ENCODE measurements at places on chromosomes 13 and 19.

GRCh38 chr13:60347174-60347573 lies 49.8 kb upstream of the TDRD3 start:
- no peak for DNase-seq

DNA sequence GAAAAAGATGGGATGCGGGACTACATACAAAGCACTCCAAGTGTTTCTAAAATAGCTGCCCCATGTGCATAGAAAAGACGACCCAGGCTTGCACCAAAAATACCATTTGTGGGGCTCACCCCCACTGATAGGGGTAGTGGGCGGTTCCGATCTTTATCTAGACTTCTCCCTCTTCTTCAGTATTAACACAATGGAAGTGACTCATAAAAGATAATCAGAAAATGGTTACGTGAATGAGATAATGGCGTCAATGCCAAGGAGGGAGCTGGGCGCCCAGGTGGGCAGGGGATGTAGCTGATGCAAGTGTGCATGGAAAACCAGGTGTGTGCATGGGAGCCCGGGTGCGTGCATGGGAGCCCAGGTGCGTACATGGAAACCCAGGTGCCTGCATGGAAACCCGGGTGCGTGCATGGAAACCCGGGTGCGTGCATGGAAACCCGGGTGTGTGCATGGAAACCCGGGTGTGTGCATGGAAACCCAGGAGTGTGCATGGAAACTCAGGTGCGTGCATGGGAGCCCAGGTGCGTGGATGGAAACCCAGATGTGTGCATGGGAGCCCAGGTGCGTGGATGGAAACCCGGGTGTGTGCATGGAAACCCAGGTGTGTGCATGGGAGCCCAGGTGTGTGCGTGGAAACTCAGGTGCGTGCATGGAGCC lies 32.7 kb downstream of the LAMP1 start:
- no peak for DNase-seq

DNA sequence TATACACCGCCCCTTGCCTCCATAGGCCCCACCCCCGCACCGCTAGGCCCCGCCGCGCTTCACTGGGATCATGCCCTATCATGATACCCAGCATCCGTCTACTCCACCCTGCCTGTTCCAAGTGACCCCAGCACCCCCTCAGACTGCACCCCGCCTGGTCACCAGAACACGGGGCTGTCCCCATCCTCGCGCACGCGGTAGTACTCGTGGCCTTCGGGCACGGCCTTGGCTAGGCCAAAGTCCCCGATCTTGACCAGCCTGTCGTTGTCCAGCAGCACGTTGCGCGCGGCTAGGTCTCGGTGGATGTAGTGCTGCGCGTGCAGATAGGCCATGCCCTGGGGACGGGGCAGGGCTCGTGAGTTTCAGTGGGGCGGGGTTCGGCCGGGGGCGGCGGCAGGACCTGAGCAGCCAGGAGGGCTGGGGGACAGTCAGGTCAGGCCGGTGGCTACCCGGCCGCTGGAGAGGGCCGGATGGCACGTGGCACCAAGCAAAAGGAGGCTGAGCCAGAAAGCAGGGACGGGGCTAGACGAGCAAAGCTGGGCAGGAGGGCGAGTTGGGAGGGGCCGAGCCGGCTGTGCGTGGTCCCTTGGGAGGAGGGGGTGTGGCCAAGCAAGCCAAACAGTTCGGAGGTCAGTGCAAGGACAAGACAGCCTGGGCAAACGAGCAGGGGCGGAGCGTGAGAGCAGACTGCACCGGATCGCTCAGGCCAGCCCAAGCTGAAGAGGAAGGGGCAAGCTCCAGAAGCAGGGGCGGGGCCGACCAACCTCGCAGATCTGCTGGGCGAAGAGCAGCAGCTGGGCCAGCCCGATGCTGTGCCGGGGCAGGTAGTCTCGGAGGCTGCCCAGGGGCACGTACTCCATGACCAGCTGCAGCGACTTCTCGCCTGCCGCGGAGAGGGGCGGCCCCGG lies 13.6 kb upstream of the ICAM3 start:
- no peak for DNase-seq

GRCh38 chr19:6768236-6768785 lies 1.1 kb upstream of the SH2D3A start:
- no peak for DNase-seq

GRCh38 chr19:3343619-3344502 lies 22.5 kb upstream of the NFIC start:
- DNase-seq = peak; percentile 77

- no peak for DNase-seq
These were observed 27.0 kb upstream of the F2RL3 start for GRCh38 chr19:16861834-16862233.

DNA sequence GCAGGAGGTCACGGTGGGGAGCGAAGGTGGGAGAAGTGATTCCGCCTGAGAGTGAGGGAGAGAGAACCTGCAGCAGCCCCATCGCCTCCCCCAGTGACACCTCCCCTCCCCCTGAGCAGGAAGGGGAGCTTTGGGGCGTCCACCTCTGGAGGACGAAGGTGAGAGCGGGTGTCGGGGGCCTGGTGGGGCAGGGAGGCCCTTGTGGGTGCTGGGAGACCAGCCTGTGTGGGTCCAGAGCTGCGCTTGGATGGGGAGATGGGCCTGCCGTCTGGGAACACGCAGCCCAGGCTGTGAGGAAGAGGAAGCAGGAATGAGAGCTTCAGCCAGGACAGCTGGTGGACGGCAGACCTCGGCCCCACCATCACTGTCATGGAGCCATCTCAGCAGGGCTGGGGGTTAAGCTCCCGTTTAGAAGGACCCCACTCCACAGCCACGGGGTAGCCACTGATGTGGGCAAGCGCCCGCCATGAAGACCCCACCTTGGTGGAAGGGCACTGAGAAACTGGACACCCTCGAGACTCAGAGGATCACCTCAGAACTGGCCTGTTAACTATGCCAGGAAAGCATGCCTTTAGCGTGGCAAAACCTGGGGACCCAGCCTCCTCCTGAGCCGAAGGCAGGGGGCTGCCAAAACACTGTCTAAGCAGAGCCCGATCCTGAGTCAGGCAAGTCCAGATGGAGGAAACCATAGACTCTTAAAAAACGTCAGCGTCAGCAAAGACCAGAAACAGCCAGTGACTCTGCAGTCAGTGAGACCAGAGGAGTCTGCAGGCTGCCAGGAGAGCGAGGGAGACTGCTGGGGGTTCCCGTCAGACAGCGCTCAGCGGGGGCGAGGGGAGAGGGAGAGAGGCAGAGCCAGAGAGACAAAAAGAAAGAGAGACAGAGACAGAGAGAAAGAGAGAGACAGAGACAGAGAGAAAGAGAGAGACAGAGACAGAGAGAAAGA lies 6.4 kb upstream of the PROZ start:
- peak; percentile 18 for DNase-seq

DNA sequence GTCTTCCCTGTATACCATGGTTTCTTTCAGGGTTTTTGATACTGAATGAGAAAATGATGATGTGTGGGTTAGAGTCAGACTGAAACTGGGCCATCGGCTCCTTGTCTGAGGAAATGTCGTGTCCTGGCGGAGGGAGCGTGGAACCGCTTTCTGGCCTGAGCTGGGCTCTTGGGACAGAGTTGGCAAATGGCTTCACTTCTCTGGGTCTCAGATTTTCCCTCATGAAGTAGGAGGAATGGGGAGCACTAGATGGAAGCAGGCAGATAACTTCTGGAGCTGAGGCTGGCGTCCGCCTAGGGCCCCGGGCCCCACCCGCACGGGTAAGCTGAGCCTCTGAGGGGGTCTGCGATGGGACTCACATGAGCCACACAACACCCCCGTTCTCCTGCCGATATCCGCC lies 133.3 kb upstream of the WASF3 start:
- no peak for DNase-seq

DNA sequence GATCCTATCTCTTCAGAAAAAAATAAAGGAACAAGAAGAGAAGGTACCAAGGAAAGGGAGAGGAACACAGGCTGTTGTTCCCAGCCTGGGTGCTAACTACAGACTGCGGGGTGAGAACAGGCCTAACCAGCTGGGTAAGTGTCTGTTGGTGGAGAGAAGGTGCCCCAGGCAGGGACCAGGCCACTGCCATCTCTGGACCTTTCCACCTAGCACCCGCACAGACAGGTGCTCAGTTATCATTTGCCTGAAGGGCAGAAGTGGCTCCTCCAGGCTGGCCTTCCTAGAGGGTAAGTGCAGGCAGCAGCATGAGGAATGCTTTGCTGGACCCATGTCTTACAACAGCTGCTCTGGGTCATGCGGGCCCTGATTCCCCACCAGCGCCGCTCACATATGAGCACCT lies 10.1 kb downstream of the DNMT1 start:
- no peak for DNase-seq

DNA sequence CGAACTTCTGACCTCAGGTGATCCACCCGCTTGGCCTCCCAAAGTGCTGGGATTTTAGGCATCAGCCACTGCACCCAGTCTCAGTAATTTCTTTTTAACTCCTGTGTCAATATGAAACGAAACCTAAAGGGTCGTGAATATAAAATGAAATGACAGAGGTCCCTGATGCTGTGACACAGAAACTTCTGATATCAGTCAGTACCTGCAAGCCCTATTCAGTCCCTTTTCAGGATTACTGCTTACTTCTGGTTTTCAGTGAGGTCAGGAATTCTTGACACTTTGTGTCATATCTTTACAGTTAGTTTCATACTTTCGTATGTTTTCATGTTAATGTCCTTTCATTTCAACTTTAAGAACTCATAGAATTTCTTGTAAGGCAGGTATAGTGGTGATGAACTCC lies 58.7 kb downstream of the RNF17 start:
- DNase-seq = no peak

GRCh38 chr13:40777166-40777808 lies 6.3 kb upstream of the MRPS31 start:
- DNase-seq = peak; percentile 49

- DNase-seq = peak; percentile 65
These were observed 74.5 kb upstream of the RAP2A start for GRCh38 chr13:97359181-97360057.

DNA sequence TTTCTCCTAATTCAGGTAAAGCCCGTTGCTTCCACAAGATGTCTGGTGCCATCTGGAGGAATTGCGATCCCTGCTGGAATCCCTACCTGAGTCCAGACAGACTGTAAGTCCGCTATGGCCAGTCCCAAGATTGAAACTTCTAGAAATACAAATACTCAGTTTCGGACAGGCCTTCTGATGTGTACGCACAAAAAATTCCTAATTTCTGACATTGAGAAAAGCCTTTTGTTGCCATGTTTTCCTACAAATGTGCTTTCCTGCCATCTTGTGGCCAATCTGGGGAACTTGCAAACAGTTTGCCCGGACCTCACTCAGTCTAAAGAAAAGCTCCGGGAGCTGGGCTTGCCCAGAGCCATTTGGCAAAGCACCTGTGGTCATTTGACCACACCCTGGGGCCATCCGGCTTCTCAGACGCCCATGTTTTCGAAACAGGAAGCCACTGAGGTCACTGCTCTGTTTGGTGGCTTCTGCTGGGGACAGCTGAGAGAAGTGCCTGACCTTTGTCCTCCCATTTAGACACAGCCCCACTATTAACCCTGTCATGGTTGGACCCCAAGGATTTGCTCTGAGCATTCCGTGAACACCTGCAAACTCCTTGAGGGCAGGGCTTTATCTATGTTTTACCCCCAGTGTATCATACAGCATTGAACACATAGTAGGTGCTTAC lies 79.4 kb downstream of the SLC15A1 start:
- DNase-seq = peak; percentile 67

DNA sequence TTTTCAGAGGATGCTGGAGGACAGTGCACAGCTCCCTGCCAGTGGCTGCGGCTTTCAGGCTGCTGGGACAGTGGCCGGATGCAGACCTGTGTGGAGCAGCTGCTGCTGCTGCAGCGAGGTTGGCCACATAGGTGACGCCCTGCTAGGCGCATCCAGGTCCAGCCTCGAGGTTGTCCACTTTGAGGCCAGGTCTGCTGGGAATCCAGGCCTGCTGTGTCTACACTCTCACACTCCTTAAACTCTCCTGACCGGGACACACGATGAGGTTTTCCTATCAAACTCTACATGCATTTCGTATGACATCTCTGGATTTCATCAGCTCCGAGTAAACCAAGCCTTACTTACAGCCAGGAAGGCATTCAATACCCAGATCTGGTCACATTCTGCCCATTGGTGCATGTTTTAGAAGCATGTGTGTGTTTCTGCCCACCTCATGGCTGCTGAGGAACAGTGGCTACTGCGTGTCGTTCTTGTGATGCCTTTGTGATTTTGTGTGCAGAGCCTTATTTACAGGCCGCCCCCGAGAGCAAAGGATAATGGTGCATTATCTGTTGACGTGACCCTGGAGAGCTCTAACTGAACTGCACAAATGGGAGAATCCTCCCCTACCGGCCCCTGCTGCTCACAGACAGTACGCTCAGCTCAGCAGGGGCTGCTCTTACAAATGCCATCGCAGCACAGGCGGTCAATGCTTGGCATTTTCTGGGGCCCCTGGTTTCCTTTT lies 12.3 kb upstream of the MCF2L start:
- no peak for DNase-seq

DNA sequence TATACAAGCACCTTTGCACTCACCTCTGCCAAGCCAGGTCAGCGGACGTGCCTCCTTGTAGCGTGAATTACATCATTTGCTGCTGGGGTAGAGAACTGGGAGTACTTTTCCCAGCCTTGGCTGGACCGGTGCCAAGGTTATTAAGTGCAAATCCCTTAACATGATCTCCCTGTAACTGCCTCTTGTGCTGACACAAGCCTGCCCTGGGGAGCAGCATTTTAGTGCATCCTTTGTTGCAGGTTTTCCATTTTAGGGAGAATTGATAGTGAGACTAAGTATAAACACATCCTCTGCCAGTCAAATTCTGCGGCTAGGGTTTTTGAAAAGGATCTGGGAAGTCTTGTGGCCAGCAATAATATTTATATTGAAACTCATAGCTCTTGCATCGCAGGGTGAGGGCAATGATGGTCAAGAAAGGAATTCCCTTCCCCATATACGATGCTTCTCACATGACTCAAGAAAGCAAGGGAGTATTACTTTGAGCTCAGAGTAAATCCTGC lies 32.7 kb upstream of the DCLK1 start:
- peak; percentile 89 for DNase-seq

DNA sequence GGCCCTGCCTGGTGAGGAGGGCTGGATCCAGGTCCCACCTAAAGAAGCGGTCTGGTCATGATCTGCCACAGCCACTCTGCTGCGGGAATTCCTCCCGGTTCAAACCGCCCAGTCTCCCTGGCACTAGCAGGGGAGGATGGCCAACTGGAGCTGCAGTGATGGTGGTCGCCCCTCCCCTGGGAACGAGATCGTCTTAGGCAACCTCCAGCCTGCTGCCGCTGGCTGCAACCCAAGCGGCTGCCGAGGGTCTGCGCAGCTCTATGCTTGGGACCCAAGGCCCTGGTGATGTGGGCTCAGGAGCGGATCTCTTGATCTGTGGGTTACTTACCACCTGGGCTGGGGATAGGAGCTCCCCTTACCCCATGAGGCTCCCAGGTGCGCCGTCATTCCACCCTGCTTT lies 69.1 kb downstream of the TNFSF11 start:
- no peak for DNase-seq

GRCh38 chr19:2575734-2576481 lies 100.0 kb downstream of the GADD45B start:
- peak; percentile 10 for DNase-seq

Measured in renal cortical epithelial cell (primary cell).